Suprapubic skin (tissue), 4 donors: ENCODE measurements at places on chromosomes 6 and 20.
A peak's percentile ranks its signal among the peaks of the same experiment; 100 is the strongest.

GRCh38 chr6:40290816-40291215 is 296.3 kb downstream of the LRFN2 start:
- DNase-seq = no peak

DNA sequence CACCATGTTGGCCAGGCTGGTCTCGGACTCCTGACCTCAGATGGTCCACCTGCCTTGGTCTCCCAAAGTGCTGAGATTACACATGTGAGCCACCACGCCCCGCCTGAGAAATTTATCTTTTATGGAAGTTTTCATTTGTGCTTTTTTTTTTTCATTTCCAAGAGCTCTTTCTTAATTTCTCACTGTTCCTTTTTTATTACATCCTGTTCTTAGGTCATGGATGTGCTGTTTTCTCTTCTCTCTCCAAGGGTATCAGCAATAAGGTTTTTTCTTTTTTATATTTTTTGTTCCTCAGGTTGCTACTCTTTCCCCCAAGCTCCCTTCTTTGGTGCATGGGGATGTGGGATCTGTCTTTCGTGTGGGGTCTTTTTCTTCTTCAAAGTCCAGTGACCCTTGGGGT is 21.2 kb upstream of the LSM14B start:
- no peak for DNase-seq

- no peak for DNase-seq
These were observed 51.0 kb downstream of the RPS12 start for GRCh38 chr6:132865364-132865763.

DNA sequence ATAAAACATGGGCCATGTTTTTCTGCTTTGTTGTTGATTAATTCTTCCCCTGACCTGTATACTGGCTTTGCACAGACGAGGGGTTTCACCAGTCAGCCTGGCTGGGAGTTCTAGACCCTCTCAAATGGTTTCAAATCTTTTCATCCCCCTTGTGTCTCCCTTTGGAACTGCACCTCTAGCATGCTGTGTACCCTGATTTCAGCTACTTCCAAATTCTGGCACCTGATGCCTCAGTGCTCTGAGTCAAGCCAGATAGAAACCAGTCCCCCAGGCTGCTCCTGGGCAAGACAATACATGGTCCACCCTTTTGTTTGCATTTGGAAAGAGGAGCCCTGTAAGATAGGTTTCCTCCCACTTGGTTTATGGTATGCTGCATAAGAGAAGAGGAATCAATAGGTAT is 290.2 kb downstream of the BTBD3 start:
- no peak for DNase-seq

- no peak for DNase-seq
These were observed 42.8 kb upstream of the PLCG1 start for GRCh38 chr20:41094353-41095055.

DNA sequence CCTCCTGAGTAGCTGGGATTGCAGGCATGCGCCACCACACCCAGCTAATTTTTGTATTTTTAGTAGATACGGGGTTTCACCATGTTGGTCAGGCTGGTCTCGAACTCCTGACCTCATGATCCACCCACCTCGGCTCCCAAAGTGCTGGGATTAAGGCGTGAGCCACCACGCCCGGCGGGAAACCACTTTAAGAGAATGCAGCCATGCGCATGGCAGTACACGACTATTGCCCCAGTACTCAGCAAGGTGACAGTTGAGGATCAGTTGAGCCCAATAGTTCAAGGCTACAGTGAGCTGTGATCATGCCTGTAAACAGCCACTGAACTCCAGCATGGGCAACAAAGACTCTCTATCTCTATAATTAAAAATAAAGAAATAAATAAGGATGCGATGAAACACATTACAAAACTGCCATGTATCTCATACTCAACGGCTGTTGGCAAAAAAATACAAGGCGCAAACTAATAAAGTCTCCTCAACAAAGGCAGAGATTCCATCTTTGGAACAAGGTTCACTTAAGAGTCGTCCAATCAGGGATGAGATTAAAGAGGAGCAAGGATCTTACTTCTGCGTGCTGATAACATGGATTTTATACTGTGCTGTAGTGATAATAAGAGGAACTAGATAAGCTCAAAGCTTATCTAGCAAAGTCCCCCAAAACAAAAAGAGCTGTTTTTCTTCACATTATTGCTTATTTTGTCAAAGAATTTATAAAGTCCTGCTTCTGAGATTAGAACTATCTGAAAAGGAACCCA is 51.1 kb downstream of the STAU1 start:
- no peak for DNase-seq

DNA sequence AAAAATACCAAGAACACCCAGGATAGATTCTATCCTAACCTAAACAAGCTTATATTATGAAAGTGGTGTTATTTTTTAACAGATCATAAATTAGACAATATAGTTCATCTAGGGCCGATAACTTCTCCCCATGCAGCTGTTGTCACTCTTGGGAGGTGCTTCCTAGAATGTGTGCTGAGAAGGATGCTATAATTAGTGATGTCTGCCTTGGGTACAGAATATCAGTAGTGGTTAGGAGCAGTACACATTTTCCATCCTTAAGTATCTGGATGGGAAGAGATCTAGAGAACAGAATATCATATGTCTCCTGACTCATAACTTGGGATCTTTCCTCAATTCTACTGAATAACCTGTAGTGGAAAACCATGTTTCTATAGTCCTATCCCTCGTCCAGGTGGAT is 214.5 kb downstream of the BCKDHB start:
- no peak for DNase-seq

GRCh38 chr6:109428889-109429477 is 11.4 kb downstream of the PPIL6 start:
- DNase-seq = no peak

DNA sequence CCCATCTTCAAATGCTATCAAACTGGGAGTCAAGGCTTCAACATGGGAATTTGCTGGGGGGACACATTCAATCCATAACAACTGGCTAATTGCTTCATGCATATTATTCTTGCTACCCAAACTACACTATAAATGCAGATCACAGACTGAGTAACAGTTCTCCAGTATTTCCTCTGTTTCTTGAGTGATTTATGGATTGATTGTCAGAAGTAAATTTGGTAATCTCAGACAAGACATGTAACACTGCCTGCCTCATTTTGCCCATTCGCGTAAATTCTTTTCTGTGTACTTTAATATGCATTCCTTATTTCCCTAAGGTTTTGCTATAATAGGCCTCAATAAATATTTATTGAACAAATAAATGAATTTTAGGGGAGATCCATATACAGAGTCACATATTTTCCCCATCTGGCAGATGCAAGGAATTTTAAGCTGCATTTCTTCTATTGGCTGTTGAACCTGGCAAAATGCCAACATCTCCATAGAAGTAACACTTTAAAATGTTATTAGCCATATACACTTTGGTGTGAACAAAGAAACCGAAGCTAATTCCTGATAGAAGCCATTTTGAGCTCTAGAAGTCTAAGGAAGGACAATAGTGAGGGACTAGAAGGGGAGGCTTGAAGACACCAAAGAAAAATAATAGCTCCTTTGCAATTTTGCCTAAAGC is 98.2 kb downstream of the QRSL1 start:
- DNase-seq = no peak

DNA sequence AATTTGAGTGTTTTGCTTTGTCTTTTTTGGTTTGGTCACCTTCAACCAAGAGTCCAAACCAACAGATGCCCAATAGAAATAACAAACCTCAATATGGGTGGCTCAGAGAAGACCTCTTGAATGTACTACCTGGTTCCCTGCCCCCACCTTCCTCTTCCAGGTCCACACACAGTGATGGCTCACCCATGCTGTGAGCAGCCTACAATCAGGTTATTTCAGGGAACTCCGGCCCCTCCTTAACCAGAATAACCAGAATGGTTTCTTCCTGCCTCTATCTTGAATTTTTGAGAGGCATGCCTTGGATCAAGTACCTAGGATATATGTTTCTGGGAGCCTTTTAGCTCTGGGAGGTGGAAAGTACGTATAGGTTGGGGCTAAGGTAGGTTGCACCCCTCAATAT is 327.1 kb upstream of the PRDM1 start:
- no peak for DNase-seq

- no peak for DNase-seq
These were observed 77.8 kb downstream of the ZFAND3 start for GRCh38 chr6:37897321-37897720.

DNA sequence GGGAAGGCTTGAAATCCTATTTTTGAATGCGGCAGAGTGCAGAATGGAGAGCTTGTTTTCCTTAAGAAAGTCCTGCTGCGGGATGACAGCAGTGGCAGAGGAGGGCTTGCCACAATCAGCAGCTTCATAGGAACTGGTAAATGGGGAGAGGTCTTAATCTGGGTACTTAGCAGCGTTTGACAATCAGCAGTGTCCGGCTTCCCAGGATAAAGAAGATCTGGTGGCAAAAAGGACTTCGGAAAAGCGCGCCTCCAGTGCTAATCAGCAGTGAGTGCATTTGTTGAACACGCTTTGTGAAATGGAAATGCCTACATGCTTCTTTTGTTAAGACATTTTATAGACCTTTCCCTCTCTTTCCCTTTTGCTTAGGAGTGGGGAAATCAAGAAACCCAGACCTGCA is 735.7 kb downstream of the QKI start:
- DNase-seq = no peak

GRCh38 chr6:30700340-30700739 is 9.6 kb upstream of the NRM start:
- no peak for DNase-seq

GRCh38 chr20:10550204-10551118 is 115.4 kb downstream of the SLX4IP start:
- no peak for DNase-seq

DNA sequence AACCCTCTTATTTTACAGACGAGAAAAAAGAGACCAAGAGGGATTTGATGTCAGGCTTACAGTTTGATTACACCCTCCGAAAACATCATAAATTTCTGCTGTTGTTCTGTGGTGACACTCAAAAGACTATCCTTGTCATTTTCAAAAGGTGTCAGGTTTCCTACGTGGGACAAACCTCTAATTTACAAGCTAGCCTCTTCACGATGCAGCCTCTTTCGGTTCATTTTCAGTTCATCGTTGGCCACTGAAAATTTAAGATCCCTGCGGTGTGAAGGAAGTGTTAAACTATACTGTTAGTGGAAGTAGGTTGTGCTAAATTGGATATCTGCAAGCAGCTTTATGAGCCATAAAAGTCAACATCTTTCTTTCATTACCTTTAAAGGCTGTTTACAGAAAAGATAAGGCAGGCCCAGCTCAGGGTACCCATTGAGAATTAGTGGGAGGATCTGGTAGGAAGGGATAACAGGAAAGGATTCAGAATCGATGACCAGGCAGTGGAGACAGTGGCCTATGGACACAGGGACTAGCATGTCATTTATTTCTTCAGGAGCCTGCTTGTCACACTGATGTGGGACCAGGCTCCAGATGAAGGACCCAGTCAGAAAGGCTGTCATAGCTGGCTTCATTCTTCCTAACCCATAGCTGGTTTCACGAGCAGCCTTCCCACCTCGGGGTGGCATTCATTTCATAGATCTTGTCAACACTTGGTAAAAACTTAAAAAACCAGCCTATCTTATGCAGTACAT is 329.1 kb upstream of the SOX4 start:
- DNase-seq = no peak

- DNase-seq = peak; percentile 63
These were observed 57.8 kb downstream of the PTPN1 start for GRCh38 chr20:50567860-50568548.

GRCh38 chr6:114650891-114651290 is 308.1 kb upstream of the HS3ST5 start:
- DNase-seq = no peak
